ENCODE measurements at places on chromosomes 12 and 14.

DNA sequence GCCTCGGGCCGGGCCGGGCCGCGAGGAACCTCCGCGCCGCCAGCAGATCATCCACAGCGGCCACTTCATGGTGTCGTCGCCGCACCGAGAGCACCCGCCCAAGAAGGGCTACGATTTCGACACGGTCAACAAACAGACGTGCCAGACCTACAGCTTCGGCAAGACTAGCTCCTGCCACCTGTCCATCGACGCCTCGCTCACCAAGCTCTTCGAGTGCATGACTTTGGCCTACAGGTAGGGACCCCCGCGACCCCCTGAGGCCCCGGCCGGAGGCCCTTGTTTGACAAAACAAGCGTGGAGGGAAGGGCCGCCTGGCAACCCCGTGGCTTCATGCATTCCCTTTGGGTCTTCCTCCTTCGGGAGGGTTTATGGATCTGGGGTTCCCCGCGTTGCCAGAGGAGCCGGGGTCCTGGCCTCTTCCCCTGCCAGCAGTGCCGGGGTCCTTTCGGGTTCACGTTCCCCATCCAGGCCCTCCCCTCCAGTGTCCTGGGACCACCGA, 526 bp downstream of the MLXIP start:
- no peak for DNase-seq

DNA sequence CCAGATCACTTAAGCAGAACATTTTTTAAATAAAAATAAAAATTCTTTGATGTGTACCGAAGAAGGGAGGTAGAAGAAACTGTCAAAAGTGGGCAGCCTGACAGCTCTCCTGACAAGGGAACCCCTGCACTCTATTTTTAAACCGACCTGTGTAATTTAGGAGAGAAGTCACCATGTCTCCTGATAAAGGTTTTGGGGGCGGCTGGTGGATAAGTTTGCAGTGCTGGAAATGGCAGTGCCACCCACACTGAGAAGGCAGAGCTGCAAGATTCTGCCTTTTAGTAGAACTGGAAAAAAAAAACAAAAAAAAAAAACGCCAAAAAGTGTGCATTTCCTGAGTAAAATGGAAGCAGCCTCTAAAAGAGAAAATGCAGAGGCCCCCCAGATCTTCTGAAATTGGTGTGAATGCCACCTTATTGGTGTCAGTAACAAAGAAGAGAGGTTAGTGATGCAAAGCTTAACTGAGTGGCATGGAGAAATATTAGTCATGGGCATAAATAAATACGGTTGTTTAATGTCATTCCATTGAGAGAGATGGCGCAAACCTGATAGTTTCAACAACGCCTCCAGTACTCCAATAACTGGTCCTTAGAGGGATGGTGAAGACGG, 24.7 kb downstream of the DUSP6 start:
- no peak for DNase-seq

- DNase-seq: no peak
Measured at GRCh38 chr12:107474639-107475539, 210.7 kb upstream of the PWP1 start.

- DNase-seq: no peak
Measured at GRCh38 chr12:105721891-105722290, 391.4 kb downstream of the C12orf75 start.

- no peak for DNase-seq
Measured at GRCh38 chr12:3354586-3354985, 136.4 kb upstream of the PRMT8 start.

DNA sequence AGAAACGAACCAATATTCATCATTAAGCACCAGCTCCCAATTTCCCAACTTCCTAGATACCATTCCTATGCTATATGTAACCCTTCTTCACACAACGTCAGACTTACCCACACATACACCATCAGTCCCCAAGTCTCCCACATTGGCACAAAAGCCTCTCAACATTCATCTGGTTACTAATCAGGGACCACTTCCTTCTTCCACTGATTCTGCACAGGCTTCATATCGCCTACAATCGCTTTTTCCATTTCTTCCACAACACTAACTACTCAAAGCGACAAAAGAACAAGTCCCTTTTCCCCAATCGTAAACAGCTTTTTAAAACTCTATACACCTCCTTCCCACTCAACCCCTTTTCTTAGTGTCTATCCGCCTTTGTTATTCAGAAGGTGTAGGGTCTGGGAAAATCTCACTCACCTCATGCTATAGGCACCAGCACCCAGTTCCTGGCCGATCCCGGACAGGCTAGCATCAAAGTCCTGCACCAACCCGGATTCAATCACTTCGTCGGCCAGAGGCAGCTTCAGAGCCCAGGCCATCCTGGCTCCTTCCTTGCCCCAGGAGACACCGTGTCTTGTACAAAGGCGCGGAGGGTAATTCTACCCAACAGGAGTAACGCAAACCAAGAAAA, 936 bp downstream of the TFCP2 start:
- DNase-seq: no peak

- no peak for DNase-seq
Measured at GRCh38 chr12:65603438-65604351, 220.6 kb upstream of the HMGA2 start.

GRCh38 chr14:74245292-74245691, 6.0 kb downstream of the VSX2 start:
- DNase-seq: no peak

DNA sequence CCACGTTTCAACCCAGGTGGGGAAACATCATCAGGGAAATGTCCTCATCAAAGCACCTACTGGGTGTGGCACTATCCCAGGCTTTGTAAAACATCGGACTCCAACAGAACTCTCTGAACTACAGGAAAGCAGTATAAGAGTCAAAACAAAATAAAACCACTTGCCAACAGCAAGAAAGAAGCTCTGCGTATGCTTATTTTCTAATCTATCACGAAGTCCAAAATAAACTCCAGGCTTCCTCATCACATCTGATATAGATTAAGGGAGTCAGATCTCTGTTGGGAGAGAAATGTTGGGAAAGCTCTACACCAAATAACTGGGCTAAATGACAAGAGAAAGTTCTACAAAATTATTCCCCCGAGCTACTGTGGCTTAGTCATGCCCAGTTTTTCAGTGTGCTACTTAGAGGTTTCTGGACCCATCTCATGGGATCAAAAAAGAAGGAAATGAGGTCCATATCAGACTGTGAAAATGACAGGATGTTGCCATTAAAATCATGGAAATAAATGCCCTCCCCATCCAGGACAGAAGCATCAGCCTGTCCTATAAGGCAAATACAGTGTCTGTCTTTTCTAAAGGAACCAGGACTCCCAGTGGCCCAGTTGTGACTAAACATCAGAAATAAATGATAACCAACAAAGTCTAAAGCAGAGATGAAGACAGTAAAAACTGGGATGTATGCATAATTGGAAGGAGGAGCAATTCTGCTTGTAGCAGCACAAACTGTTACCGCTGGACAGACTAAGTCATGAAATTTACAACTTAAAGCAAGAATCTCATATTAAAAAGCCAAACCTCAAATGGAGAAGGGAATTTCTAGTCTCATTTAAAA, 149.5 kb downstream of the STXBP6 start:
- no peak for DNase-seq

GRCh38 chr14:45559626-45560025, 306.6 kb upstream of the MIS18BP1 start:
- no peak for DNase-seq

- DNase-seq: no peak
Measured at GRCh38 chr12:131231032-131231980, 277.6 kb downstream of the ADGRD1 start.

DNA sequence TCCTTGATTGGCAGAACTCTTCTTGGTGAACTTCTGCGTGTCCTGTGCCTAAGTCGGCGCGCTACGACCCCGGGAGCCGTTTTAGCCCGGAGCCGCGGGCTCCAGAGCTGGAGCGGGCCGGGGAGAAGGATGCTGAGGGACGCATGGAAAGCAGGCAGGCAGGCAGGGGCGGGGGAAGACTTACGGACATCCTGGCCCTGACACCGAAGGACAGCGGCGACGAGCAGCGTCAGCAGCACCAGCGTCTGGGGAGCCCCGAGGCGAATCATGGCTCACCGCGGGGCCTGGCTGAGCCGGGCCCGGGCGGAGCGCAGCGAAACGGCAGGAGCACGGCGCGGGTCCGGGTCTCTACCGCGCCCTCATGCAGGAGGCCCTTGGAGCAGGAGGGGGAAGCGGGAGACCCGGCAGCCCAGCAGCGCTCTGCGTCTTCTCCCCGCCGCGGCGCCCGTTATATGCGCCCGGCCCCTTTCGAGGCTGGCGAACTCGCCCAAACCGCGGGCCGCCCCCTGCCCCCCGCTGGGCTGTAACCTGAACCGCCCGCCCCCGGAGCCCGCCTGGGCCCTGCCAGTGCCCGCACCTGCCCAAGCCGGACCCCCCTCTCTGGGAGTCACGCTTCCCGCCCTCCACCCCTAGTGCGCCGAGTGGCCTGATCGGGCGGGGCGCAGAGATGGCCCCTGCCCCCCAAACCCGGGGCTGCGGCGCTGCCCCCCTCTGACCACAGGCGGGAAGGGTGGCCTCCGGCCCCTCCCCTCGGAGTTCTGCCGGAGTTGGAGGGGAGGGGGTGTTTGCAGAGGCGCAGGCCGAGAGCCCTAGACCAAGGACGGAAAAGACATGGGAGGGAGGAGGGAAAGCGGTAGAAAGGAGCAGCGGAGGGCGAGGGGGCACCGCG, at the start of gene COL2A1:
Gene COL2A1, minus strand, starts transcription at position 424 of the 889 bp plus-strand sequence. Its CDS starts 155 bp downstream, at position 269.
- DNase-seq: no peak

GRCh38 chr14:55715889-55716288, 135.9 kb downstream of the KTN1 start:
- no peak for DNase-seq

GRCh38 chr12:91219919-91220318, 37.3 kb upstream of the DCN start:
- no peak for DNase-seq

GRCh38 chr12:57765698-57766463, 997 bp downstream of the CYP27B1 start:
- DNase-seq: no peak

- DNase-seq: no peak
Measured at GRCh38 chr14:99983251-99984015, 81.8 kb upstream of the EVL start.

- DNase-seq: no peak
Measured at GRCh38 chr12:62520361-62520760, 53.7 kb downstream of the MON2 start.

DNA sequence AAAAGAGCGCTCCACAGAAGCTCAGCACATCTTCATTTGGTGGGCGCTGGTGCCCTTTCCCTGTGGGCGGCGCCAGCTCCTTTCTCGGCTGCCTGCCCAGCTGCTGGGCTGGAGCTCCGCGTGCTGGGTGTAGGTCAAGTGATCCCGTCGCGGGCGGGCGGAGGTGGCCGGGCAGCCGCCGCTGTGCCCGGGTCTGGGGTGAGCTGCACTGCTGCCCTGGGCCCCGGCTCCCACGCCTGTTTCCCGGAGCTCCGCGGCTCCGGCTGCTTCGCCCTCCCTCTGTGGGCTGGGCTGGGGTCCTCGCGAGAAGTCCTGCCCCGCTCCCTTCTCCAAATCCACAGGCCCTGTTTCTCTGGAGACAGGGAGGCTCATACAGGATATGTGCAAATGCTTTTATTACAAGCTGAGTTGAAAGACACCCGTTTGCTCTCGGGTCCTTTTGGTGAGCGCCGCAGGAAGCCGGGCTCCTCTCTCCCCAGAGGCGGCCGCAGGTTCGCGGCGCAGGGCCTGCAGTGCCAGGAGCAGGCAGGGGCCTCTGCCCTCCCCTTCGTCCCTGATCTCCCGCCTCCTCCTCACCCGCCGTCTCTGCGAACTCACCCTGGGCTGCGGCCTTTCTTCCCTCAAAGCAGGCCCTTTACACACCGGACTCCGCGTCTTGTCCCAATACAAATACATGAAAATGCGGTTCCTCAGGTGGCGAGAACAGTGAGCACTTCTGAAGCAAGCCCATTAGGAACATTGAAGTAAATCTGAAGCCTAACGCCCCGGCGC, 67.8 kb upstream of the CAPRIN2 start:
- no peak for DNase-seq

DNA sequence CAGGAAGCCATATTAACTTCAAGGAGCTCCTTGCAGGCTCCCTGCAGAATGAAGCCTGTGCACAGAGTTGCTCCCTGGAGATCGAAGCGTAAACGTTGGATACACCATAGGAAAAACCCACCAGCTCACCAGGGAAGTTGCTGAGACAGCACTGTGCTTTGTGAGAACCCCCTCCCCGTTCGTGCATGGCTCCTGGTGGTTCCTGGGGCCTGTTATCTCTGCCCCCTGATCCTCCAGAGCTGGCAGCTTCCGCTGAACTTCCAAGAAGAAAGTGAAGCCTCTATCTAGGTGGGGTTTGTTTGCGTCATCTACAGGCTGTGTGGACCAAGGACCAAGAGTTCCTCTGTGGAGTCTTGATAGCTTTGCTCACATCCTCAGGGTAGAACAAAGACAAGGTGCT, 2.4 kb upstream of the CCDC85C start:
- DNase-seq: no peak

GRCh38 chr12:55927588-55928502, at the start of gene PYM1:
TSS of gene PYM1 (minus strand) at chr12:55927894. CDS start at chr12:55927761, 133 bp downstream.
- DNase-seq: peak; percentile 54

DNA sequence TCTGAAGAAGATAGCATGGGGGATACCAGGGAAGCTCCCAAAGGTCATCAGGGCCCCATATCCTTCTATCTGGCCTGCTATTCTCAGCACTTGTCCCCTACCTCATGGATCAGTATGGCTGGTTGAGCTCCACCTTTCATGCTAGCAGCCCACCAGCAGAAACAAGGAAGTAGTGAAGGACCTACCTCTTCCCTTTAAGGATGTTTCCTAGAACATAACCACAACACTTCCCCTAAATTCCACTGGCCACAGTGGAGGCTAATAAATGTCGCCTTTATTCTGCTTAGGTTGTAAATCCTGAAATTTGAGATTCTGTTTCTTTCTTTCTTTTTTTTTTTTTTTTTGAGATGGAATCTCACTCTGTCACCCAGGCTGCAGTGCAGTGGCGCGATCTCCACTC, 128.6 kb upstream of the PARP11 start:
- no peak for DNase-seq

DNA sequence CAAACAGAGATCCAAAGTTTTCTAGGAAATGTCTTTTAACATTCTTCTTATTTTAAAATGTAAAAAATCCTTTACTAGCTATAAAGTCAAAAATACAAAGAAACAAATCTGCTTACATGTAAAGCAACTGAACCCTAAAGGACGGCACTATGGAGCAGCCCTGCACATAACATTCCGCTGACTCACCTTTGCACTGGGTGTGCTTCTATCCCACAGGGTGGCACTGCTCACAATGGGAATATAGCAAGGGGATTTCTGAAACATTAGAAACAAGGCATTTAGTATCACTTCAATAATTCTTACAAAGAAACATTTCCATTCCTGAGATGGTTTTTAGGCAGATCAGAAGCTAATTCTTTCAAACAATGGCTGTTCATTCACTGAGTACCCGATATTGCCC, 94.3 kb downstream of the C12orf42 start:
- DNase-seq: no peak

DNA sequence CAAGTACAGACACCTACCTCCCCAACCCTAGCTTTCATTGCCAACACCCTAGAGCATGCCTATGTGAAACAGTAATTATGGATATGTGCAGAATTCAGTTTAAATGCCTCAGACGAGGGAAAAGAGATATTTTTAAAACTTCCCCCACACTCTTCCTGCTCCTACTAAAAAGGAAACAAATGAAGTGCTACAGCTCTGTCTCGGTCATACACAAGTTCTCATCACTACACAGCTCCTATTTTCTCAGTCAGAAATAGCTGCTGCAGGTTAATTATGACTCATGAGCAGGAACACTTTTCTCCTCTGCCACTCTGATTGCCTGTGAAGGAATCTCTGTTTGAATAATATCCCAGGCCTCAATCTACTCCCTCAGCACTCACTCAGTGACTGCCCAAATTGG, 703.6 kb upstream of the FLRT2 start:
- no peak for DNase-seq

Measured in activated CD4-positive, CD25-positive, alpha-beta regulatory T cell (primary cell).